ENCODE measurements at places on chromosomes 13 and 19. TPM values are rescaled to one million over a fixed set of nuclear protein-coding genes. Genes with fewer than 3 reads are reported as not detected.

Gene ACTMAP
- total RNA-seq, result 4.1 TPM

Gene SMIM24
- 0.78 TPM for total RNA-seq

Gene KLK14
- total RNA-seq, result 8.3 TPM

Gene OLFM2
- total RNA-seq, result 94.8 TPM

Gene IFNL1
- total RNA-seq, result not detected

Gene ZSCAN5A
- total RNA-seq, result 2.4 TPM

Gene KIR2DL1
- not detected for total RNA-seq

Gene PCCA
- total RNA-seq, result 34.2 TPM

Gene KLK4
- total RNA-seq, result 0.67 TPM

GRCh38 chr13:51524312-51524711, 60.0 kb upstream of the WDFY2 start:
- DNase-seq, result no peak

DNA sequence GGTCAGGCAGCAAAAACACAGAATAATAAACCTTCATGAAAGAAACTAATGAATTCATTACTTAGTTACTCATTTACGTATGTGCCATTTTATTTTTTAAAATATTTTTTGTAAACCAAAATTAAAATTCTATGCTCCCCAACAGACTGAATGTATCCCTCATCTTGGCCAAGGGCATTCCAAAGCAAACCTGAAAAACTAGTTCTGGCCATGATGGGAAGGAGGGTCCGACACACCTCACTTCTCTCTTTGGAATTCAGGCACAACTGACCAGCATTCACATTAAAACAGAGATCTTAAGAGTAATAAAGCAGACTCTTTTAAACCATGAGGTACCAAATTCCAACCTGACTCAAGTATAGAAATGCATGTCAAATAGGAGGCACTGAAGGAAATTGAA, 1576.9 kb upstream of the SPRY2 start:
- DNase-seq, result no peak

DNA sequence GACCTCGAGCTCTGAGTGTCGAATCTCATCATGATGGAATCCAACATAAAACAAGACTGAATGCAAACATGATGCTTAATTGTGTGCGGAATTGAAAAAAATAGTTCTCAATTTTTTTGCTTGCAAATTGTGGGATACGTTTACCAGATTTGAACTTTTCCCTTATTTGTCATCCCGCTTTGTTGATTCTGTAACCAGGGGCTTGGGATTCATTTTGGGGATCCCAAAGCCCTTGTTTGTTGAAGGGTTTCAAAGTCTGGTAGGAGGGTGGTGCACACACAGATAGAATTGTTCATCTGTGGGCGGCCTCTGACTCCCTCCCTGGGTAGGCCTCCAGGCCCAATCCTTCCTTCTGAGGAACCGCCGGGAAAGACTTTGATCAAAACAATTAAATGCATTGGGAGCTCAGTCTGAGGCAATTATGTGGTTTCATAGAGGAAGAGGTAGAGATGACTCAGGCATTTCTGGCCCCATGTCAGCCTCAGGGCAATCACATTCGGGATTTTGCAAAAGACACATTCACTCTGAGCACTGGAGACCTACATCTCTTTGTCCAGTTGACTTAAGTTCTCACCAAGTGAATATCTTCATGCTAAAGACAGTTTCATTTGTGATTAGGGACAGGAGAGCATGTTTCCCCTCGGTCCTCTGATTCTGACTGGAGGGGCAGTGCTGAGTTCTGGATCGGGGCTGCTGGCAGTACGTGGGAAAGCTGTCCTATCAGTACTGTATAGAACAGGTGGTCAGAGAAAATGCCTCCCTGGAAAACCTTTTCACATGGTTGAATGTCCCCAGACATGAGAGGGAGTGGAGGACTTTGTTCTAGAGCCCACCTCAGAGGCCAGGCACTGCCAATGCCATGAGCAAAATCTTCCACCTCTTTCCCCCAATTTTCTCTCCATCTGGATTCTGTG, 27.8 kb upstream of the IGFL4 start:
- no peak for DNase-seq

DNA sequence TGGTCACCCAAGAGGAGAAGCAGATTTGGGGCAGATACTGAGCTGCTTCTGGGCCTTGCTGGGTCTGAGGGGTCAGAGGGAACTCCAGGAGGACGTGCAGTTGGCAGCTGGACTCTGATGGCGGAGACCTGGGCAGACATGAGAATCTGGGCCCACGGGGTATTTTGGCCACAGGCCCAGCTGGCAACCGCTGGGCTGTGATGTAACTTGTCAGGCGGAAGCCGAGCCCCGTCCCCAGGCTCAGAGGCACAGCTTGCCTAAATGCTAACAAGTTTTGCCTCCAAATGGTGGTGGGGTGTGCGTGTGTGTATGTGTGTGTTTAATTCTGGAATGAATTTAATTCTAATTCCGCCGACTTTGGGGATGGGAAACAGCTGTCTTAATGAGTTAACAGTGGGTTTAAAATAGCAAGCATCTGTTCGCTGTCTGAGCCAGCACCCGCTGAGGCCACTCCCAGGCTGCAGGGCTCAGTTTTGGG, 11.6 kb downstream of the ZNRF4 start:
- DNase-seq, result no peak

GRCh38 chr19:32824916-32825608, 44.5 kb downstream of the SLC7A9 start:
- no peak for DNase-seq

GRCh38 chr19:33383720-33384292, 10.3 kb downstream of the CEBPG start:
- DNase-seq, result no peak

GRCh38 chr13:44620057-44620456, 43.9 kb upstream of the TSC22D1 start:
- DNase-seq, result no peak

DNA sequence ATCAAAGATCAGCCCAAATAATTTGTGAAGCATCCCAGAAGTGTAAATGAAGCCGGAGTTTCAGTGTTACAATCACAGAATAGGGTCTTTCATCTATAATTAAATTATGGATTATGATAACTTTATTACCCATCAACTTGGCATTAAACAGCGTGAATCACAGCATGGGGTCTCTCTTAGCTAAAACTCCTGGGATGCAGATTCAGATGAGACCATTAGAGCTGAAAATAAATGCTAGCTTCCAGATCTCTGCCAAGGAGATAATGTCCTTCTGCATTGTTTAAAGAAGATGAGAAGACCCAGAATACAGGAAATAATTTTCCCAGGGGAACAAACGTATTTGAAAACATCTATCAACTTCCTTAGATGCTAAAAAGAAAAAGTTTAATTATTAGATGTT, 546.0 kb upstream of the PCDH9 start:
- no peak for DNase-seq

DNA sequence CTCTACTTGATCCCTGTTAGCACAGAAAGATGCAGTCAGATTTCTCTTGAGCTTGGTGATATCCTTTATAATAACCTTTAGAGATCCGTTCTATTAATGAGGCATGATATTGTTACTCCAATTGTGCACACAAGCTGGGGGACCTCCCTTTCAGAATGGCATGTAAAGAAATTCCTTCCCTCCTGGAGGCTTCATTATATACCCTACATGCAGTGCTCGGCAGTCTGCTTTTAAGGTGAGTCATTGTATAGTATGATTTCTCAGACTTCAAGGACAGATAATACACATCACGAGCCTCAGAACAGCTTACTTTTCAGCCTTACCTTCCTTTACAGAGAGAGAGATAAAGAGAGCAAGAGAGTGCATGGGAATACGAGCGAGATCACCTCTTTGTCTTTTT, 261.3 kb downstream of the ATP8A2 start:
- DNase-seq, result no peak

DNA sequence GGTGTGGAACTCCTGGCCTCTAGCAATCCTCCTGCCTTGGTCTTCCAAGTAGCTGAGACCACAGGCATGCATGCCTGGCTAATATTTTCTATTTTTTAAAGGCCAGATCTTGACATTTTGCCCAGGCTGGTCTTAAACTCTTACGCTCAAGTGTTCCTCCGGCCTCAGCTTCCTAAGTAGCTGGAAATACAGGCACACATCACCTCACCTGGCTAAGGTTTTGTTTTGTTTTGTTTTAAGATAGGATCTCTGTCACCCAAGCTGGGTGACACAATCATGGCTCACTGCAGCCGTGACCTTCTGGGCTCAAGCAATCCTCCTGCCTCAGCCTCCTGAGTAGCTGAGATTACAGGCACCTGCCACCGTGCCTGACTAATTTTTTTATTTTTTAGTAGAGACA, 5.5 kb upstream of the RLN3 start:
- no peak for DNase-seq

- DNase-seq, result no peak
These were observed 8.3 kb upstream of the ZNF254 start for GRCh38 chr19:24078680-24079079.

- peak; percentile 49 for DNase-seq
These were observed 8.6 kb upstream of the CEACAM6 start for GRCh38 chr19:41746593-41747227.

- DNase-seq, result no peak
These were observed 7.0 kb upstream of the HIPK4 start for GRCh38 chr19:40396886-40397567.

DNA sequence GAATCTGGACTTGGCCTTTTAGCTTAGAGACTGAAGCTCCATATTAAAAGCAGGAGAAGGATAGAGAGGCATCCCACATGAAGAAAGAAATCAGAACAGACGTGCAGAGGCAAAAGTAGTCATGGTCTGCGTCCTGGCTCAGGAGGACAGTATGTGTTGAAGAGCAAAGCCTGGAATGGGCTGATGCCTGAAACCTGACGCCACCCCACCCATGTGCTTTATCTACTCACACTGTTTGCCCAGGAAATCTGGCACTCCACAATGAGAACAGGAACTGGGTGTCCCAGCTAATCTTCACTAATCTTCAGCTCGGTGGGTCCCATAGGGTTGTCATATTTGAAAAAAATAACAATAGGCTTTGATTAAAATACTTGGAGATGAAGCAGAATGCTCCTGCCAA, 549.0 kb upstream of the GPC6 start:
- no peak for DNase-seq
